Effector memory CD4-positive, alpha-beta T cell (primary cell): ENCODE measurements at places on chromosomes 5 and 9.

- no peak for DNase-seq
These were observed 231.9 kb downstream of the AP3B1 start for GRCh38 chr5:78062645-78063044.

DNA sequence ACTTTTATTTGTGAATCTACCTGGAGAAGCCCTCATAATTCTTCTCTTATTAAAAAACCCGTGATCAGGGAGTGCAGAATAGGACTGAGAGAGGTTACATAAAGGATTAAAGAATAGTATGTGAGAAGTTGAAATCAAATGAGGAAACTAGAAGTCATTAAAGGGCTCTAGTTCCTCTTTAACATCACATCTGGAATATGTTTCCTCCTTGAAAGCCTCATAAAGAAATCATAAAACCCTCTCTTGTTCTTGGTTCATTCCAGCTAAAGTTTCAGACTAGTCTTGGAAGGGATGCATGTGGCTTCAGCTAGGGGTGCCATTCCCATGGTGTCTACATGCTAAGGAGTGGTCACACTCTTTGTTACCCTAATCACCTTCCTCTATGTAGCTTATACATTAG is 5.7 kb upstream of the C5orf46 start:
- no peak for DNase-seq

DNA sequence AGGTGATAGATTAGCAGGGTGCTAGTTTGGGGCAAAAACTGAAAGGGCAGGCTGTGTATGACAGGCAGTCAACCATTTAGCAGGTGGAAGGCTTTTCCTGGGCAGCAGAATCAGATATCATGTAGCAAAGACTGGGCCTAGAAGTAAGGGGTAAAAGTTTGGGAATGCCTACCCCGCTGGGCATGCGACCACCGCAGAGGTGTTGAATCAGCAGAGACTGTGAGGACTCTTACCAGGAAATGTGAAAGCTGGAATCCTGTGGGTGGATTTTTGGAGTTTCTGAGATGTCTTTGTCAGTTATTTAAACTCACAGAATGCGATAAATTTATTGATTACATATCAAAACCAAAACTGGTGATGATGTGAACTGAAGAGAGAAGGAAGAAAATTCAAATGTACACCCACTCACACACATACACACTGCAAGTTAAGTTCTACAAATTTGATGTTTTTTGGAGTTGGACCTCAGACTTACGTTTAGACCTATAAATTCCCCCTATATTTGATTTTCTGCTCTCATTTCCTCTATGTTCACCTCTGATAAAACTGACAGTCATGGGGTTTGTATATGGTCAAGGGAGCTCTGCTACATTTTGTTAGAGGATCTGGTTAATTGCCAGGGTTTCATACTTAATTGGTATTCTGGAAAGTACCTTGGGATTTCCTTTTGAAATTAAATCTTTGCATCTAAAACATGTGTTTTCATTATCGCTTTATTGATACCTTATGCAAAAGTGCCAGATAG is 333.6 kb downstream of the CSNK1G3 start:
- no peak for DNase-seq

- DNase-seq: no peak
These were observed 81.5 kb upstream of the C9orf72 start for GRCh38 chr9:27654629-27655285.

DNA sequence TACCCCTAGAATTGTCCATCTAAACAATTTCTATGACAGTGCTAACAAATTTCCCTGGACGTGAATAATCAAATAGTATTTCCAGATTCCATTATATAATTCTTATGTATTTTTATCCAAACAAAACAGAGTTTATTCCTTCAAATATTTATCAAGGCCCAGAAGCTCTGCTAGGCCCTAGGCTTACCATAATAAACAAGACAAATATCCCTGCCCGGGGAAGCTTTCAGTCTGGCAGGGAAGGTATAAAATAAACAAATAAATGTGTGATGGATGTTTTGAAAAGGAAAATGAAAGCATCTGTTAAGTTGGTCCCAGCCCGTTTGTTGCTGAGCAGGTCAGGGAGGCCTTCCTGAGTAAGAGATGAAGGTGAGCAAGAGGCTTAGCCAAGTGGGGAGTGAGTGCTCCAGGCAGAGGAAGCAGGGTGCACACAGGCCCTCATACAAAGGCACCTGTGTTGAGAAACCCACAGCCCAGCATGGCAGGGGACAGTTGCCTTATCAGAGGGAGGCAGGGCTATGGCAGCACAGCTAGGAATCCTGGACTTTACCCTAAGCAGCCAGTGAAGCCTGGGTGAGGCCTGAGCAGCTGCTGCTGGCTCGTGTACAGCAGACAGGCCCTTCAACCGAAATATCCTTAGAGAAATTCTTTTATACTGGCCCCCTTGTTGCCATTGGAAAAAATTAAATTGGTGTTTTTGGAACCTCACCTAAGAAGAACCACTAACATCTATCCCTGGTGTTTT is 7.7 kb upstream of the SLC35D2 start:
- DNase-seq: no peak

DNA sequence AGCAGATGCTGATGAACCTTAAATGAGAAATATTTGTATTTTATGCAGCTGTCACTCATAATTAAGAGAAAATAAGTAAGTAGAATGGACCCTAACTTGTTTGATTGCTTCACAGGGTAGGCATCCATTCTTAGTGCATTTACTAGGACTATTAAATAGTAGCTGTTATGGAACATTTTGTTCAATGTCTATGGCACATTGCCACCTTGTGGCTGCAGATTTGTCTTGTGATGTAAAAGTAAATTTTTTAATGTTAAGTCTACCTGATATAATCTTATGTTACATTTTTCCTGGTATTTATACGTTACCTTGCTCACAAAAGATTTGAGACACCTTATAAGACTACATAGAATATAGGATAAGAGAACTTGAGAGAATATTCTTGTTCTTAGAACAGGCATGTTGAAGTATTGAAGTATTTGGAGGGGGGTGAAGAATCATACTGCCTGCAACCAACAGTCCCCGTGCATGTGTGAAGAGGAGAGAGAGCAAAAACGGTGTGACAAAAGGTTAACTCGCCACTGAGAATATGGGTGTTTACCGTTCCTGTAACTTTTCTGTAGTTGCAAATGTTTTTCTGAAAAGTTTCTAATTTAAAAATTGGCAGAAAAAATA is 161.1 kb downstream of the MAST4 start:
- DNase-seq: no peak
